Astrocyte (in vitro differentiated cells and primary cell): ENCODE measurements at places on chromosomes 16 and 17. TPM values are rescaled to one million over a fixed set of nuclear protein-coding genes. Genes with fewer than 3 reads are reported as not detected.

- no peaks in the 10 kb centered on the region for H3K27me3 ChIP-seq
- peaks cover 3% of the 10 kb centered on the region for H3K4me1 ChIP-seq
- no peak overlapping the region for H3K4me3 ChIP-seq
- DNase-seq = no peak
- no peaks in the 10 kb centered on the region for H3K36me3 ChIP-seq
Measured at GRCh38 chr16:12260647-12261262, 284.2 kb downstream of the SNX29 start.

GRCh38 chr16:67531247-67531646 is 2.6 kb downstream of the RIPOR1 start:
- H3K4me3 ChIP-seq = no peak overlapping the region
- no peaks in the 10 kb centered on the region for H3K36me3 ChIP-seq
- peaks cover 32% of the 10 kb centered on the region for H3K4me1 ChIP-seq
- no peak for DNase-seq

Gene EVPLL
- not detected in 2 replicates for total RNA-seq

Gene CD79B
- total RNA-seq = 0.25 TPM in 1 of 2 replicates, not detected in the other

Gene BCAR1
- total RNA-seq = 241 and 296 TPM in 2 replicates
